Mucosa of descending colon (tissue), 3 donors: ENCODE measurements at places on chromosomes 4 and X. TPM values are rescaled to one million over a fixed set of nuclear protein-coding genes. Genes with fewer than 3 reads are reported as not detected.

Gene SPIN2B
- total RNA-seq, result 14.7 TPM

Gene NHSL2
- 1.2 TPM for total RNA-seq

DNA sequence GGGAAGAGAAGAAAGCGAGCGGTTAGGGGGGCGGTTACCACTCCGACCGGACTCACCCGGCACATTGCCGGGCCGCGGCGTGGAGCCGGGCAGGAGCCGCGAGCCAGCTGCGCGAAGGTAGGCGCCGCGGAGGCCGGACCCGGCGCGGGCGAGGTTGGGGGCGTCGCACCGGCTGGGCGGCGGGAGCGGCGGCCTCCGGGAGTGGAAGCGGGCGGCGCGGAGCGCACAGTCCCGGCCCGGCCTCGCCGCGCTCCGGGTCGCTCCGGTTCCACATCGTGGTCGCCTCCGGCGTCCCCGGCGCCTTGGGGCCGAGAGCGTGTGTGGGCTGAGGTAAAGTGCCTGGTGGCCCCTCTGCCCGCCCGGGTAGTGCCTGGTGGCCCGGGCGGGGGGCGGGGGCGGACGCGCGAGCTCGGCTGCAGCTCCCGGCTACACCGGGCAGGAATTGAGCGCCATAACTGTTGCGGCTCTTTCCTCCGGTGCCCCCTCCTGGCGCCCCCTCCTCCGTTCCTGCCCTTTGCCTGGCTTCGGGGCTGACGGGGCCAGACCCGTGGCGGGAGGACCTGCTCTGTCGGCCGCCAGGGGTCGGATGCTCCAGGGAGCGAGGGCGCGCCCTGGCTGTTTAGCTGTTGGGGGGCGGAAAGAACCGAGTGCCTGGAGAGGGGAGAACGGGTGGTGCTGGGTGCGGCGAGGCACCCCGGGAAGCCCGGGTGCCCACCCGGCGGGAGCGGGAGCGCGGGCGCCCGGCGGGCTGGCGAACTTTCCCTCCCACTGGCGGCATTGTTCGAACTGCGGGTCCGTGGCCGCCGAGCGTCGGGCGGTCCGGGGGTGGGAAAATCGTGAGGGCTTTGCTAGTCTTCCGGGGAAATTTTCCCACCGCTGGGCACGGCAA lies 626 bp downstream of the JADE3 start:
- peak; percentile 60 for DNase-seq

DNA sequence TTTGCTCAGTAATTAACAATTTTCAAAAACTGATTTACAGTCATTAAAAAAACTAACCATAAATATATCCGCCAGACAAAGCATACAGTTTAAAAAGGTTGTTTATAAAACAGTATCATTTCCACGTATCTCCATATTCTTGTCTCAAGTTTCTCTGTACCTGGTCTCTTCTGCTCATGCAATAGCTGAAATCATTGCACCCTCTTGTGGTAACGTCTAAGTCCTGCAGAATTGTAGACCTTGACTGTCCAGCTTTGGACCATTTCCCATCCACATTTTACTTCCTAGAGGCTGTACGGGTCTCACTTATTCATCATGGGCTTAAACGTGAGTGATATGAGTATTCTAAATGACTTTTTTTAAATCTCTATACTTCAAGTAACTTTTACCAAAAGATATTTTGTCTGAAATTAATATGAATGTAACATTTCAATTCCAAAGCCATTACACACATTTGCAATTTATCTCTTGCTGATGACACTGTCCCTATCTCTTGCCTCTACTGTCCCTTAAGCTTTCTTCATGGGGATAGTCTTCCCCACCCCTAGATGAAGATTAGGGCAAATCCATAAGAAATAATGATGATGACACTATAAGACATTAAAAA lies 118.5 kb downstream of the BTC start:
- no peak for DNase-seq

Gene ATOH1
- 75.1 TPM for total RNA-seq

Gene COX7B
- 472 TPM for total RNA-seq

- no peak for DNase-seq
Observed at GRCh38 chr4:151471728-151472127, 62.8 kb downstream of the FHIP1A start.

GRCh38 chr4:39045827-39046221 lies 13.6 kb upstream of the TMEM156 start:
- DNase-seq, result no peak

GRCh38 chrX:39966176-39966575 lies 131.6 kb downstream of the BCOR start:
- no peak for DNase-seq

DNA sequence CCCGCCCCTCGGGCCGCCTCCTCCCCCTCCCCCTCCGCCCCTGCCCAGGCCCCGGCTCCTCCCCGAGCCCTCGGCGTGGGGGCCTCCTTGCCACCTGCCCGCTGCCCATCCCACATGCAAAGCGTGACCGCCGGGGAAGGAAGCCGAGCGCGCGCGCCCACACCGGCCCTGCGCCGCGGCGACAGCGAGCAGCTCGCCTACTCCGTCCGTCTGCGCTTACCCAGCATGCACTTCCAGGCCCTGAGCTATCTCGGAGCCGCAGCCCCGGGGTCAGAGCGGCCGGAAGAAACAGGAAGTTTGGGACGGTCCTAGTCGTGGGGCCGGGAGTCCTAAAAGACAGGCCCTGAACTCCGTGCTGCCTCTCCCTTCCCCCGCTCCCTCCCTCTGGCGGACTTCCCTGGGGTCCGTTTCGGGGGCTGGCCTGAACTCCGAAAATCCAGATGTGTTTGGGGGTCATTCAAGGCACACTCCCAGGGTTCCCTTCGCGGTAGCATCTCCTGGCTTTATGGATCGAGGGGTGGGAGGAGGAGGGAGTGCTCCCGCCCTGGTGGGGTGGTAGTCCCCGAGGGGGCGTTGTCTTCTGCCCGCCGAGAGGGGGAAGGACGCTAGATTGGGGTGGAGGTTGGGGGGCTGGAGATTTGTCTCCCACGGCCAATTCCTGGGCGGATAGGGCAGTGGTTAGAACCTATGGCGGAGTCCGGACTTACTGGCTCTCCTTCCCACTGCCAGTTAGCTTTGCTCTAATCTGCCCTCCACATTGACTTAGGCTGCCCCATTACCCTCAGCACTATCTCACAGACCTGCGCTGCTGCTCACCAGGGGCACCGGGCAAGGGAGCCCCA lies 25.0 kb upstream of the BCORL1 start:
- DNase-seq, result peak; percentile 82

- peak; percentile 23 for DNase-seq
Observed at GRCh38 chr4:154928640-154929257, 147.7 kb downstream of the RBM46 start.

GRCh38 chr4:120750152-120750525 lies 172.4 kb downstream of the PRDM5 start:
- no peak for DNase-seq

DNA sequence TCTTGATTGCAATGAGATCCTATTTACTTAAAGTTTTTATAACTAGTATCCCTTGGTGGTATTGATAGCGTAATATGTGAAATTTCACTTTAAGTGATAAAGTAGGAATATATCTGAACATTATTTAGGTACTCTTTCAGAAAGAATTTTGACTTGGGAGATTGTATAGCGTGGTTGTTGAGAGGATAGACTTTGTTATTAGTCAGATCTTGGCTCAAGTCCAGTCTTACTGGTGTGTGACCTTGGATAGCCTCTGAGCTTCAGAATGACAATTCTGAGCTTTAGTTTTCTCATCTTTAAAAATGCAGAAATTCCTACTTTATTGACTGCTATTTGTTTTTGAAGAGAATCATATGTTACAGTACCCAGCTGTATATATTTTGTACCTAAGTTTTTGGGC lies 32.6 kb downstream of the DCK start:
- DNase-seq, result peak; percentile 29

DNA sequence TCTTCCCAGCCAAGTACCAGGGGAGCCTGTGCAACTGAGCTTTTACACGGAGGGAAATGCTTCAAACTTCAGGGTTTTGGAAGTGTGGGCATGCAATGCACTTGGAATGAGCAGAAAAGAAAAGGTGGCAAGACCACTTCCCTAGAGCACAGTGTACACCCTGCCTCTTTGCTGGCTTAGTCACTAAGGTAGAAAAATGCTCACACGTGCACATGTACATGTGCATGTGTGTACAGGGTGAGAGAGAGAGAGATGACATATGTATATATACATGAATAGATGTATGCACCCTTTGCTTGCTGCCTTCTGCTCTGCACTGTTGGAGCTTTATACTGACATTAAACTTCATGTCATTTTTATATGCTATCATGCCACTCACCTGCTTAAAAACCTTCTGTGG lies 7.9 kb upstream of the KLF3 start:
- DNase-seq, result no peak

DNA sequence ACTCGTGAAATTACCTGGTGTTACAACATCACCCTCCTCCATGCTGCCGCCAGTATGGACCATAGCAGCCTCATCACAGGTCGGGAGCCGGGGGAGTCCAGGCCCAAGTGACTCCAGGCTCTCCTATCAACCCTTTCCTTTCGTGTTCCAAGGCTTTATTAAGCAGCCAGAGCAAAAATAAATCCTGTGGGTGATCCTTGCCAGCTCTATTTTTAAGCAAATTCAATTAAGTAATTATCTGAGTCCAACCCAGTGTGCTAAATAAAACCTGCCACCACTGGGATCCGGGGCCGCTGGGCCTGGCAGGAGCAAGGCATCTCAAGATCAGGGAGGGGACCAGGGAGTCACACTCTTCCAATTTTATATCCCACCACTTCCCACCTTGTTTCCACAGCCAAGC lies 80.7 kb upstream of the PRPS1 start:
- no peak for DNase-seq

DNA sequence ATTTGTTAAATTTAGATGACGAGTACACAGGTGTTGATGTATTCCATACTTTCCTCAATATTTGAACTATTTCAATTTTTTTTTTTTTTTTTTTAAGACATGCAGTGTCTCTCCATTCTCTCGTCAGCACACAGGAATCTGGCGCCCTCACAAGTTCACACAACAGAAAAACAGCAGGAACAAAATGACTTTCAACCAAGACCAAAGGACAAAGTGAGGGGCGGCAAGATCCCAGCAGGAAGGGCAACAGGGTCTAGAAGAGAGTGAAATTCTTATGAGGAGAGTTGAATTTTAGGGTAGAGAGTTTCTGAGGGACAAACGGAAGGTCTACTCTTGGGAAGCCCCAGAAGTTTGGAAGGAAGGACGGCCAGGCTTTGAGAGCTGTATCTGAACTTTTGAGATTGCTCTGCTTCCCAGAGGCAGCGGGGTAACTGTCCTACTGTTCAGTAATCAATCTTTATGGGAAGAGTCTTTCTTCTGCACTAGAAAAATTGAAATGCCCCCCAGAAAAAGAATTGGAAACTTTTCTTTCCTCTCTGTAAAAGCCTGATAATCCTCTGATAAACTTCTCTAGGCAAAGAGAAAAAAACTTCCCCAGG lies 760.2 kb downstream of the RAB28 start:
- no peak for DNase-seq

DNA sequence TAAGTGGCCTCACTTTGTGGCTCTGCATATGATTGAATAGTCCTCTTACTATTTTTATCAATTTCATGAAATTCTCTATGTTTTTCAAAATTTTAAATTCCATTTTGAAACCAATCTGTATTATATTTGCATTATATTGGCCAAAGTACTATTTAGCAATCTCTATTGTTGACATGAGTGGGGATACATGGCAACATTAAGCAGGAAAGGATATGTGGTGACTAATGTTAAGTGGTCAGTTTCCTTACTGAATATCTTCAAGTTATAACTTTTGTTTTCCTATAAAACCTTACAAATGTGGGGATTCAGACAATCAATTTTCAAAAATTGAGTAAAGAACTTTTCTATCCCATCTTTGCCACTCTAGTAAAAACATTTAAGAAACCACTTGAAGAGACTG lies 10.2 kb downstream of the BBS7 start:
- DNase-seq, result no peak

DNA sequence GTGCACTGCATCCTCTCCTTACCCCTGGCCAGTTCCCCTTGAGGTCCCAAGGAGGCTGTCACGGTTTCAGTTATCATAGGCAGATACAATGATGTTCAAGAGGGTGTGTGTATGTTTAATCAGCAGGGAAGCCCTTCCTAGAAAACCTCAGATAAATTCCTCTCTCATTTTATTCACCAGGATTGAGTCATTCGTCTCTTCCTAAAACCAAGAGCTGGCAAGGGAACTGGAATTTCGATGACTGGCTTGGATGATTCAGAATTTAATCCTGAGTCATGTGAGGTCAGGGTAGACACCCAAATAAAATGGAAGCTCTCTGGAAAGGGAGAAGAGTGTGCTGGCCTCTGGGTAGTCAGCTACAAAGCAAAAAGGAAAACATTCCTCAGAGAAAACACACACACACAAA lies 106.2 kb upstream of the RAPGEF2 start:
- DNase-seq, result no peak

Gene RAB33A
- 0.47 TPM for total RNA-seq

Gene GAB3
- 1.3 TPM for total RNA-seq

GRCh38 chr4:102478186-102478585 lies 23.0 kb upstream of the NFKB1 start:
- no peak for DNase-seq

- no peak for DNase-seq
Observed at GRCh38 chr4:18975916-18976808, 954.6 kb upstream of the LCORL start.

DNA sequence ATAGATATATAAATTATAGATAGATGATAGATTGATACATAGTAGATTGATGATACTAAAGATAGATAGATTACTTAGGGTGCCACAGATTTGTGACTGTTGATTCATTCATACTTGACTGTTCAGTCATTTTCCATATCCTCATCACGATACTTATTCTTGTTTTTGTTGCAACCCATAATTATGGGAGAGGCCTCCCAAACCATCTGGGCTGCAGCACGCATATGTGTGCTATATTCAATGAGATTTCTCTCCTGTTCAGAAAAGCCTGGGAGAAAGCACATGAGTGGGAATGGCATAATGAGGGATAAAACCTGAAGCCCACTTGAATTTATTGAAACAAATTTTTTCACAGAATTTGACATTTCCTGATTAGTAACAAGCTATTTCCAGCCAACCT lies 346.4 kb upstream of the PRKX start:
- no peak for DNase-seq

Gene CSN1S1
- total RNA-seq, result not detected

DNA sequence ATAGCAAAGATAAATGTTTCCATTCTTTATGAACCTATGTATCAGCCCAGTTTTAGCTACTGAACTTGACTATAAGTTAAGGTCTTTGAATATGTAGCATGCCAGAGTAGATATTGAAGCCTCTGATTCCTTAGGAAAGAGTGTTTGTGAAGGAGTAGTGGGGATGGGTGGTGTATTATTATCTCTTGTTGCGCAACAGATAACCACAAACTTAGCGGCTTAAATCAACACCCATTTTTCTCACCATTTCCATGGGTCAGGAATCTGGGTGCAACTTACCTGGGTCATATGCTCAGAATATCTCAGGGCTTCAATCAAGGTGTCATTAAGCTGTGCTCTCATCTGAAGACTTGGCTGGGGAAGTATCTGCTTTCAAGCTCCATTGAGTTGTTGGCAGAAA lies 251.4 kb upstream of the PUDP start:
- DNase-seq, result no peak

Gene CT45A1
- total RNA-seq, result not detected

Gene SPANXA2
- total RNA-seq, result not detected

Gene GAGE13
- total RNA-seq, result not detected

GRCh38 chrX:152601848-152602616 lies 35.7 kb upstream of the GABRQ start:
- DNase-seq, result no peak

- peak; percentile 52 for DNase-seq
Observed at GRCh38 chr4:6929339-6929811, 19.7 kb downstream of the TBC1D14 start.

GRCh38 chrX:112779139-112779538 lies 61.5 kb downstream of the AMOT start:
- DNase-seq, result no peak
